ENCODE measurements at places on chromosomes 4 and X. TPM values are rescaled to one million over a fixed set of nuclear protein-coding genes. Genes with fewer than 3 reads are reported as not detected.

The TEX11 gene
- not detected for total RNA-seq

The CFI gene
- total RNA-seq, result 485 TPM

The TMSB15B gene
- 25.7 TPM for total RNA-seq

The FHDC1 gene
- 4.2 TPM for total RNA-seq

The DCAF12L1 gene
- total RNA-seq, result 0.11 TPM

The PAGE2B gene
- not detected for total RNA-seq

DNA sequence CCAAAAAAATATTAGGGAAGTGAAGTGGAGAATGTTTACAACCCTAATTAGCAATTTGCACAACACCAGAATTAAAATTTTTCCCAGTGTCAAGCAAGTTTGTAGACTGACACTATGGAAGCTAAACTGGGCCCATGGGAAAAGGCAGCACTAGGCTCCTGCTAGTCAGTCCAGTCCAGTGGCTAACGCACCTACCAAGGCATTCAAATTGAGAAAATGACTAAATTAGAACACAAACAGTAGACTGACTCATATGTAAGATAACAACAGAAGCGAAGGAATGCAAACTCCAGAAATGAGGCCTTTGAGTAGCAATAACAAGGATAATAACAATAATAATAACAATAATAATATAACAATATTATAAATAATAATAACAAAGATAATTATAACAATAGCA is 90.7 kb downstream of the GRIA3 start:
- H3K27me3 ChIP-seq, result no peaks in the 10 kb centered on the region
- no peak for DNase-seq
- H3K4me1 ChIP-seq, result no peaks in the 10 kb centered on the region

GRCh38 chr4:20017070-20017776 is 234.5 kb upstream of the SLIT2 start:
- peaks cover 18% of the 10 kb centered on the region for H3K4me1 ChIP-seq
- DNase-seq, result no peak
- H3K27me3 ChIP-seq, result no peaks in the 10 kb centered on the region
- H3K27ac ChIP-seq, result peak overlapping the region; percentile 28
- H3K4me3 ChIP-seq, result no peak overlapping the region

DNA sequence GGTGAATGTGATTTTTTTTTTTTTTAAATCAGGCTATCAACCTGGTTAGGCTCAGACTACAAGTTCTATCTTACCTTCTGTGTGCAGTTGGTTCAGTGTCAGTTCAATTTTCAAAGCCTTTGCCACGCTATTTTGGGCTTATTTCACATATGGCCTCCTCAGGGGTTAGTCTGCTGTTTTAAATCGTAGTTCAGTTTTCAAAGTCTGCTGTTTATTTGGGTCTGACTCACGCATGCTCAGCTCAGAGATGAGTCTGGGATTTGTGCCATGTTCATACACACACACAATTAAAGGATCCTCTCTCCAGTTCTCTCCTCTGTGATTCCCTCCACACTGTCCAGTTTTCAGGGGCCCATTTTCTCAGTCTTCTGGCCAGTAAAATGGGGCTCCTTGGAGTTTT is 32.3 kb upstream of the ZFX start:
- peaks cover 4% of the 10 kb centered on the region for H3K36me3 ChIP-seq
- H3K4me3 ChIP-seq, result no peak overlapping the region
- DNase-seq, result no peak

DNA sequence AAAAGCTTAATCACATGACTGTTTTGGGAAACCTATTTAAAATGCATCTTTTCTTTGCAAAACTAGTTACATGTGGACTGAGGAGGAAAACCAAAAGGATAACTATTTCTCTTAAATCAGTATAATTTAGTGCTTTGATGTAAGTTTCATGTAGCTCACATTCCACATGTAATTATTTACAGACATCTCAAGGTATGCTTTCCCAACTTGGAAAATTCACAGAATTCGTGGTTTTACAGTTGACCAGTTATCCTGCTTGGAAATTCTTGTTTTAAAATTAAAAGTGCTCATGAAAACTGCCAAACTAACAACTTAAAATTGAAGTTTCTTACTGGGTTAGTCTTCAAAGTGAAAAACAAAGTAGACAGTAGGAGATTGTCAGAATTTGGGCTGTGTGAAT is 52.4 kb downstream of the EDNRA start:
- H3K27me3 ChIP-seq, result no peaks in the 10 kb centered on the region
- no peak overlapping the region for H3K4me3 ChIP-seq
- peaks cover 35% of the 10 kb centered on the region for H3K36me3 ChIP-seq

DNA sequence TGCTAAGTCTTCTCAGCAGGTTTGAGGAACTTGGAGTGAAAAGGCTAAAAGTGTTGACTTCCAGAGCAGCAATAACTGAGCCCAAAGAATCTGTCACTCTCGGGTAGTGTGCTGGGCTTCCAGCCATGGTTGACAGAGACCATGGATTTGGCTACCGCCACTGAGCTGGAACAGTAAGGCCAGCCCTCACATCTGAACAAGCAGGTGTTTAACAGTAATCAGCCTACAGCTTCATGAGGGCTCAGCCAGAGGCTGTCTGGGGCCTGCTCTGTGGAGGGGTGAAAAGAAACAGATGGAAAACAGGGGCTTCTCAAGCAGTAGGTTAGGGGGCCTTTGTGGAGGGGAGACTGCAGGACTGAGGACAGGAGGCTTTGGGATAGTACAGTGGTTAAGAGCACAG is 14.9 kb downstream of the RASL11B start:
- H3K36me3 ChIP-seq, result peaks cover 4% of the 10 kb centered on the region
- H3K4me3 ChIP-seq, result no peak overlapping the region
- DNase-seq, result no peak
- H3K27ac ChIP-seq, result no peak overlapping the region
- no peaks in the 10 kb centered on the region for H3K27me3 ChIP-seq
- H3K4me1 ChIP-seq, result peaks cover 28% of the 10 kb centered on the region

DNA sequence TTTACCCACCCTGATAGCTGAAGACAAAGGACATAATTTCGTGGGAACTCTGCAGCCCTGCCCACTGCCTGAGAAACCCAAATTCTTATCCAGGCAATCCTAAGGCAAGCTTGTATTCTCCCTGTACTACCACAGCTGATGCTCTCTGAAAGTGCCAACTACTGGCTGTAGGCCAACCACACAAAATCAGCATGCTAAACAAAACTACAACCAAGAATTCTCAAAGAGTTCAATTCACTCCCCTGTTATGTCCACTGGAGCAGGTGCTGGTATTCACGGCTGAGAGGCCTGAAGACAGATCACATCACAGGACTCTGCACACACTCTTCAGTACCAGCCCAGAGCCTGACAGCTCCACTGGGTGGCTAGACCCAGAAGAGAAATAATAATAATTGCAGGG is 375.9 kb upstream of the NDST4 start:
- H3K4me1 ChIP-seq, result no peaks in the 10 kb centered on the region
- H3K27me3 ChIP-seq, result no peaks in the 10 kb centered on the region
- no peak overlapping the region for H3K4me3 ChIP-seq
- no peak overlapping the region for H3K27ac ChIP-seq

- H3K4me1 ChIP-seq, result peaks cover 30% of the 10 kb centered on the region
- no peaks in the 10 kb centered on the region for H3K27me3 ChIP-seq
- DNase-seq, result no peak
Observed at GRCh38 chr4:7207628-7208231, 15.4 kb downstream of the SORCS2 start.

DNA sequence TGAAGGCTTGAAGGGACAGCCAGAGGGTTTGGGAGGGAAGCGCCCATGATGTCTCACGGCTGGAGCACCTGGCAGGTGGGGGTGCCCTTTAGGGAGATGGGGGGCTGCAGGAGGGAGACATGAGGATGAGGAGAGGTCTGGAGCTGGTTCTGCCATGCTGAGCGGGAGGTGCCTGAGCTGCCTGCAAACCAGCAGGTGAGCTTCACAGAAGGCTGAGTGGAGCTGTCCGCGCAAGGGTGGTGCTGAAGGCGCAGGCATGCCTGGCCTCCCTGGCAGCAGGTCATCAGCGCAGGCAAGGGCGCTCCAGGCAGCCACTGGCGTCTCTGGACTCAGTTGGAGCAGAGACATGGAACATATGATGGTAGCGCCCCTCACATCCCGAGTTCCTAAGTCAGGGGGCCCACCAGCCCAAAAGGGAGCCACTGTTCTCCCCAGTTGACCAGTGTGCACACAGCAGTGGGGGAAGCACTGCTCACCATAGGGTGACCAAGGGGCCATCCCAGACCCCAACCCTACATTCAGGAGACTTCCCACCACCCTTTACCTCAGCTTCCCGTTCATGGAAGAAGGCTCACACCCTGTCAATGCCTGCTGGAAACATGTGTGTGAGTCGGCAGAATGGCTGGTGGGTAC is 25.8 kb downstream of the ADRA2C start:
- peaks cover 18% of the 10 kb centered on the region for H3K27me3 ChIP-seq
- no peak overlapping the region for H3K4me3 ChIP-seq
- peak; percentile 55 for DNase-seq
- H3K27ac ChIP-seq, result no peak overlapping the region
- H3K36me3 ChIP-seq, result no peaks in the 10 kb centered on the region
- no peaks in the 10 kb centered on the region for H3K4me1 ChIP-seq

DNA sequence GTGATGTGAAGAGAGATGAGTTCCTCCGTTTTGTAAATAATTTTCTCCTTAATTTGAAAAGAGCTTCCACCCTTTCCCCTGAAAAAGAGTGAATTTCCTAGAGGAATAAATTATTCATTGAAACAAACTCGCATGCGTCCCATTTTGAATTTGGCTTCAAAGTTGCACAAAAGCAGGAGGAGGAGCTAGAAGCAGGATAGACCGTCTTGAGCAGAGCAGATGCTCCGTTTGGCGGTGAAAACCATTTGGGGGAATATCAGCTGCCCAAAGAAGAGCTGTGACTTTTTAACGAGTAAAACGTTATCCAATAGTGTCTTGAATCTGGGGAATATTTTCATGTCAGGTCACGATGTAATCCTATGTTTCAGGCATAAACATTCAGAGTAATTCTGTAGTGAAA is 42.0 kb downstream of the FAM149A start:
- no peak for DNase-seq
- peaks cover 3% of the 10 kb centered on the region for H3K36me3 ChIP-seq
- no peak overlapping the region for H3K27ac ChIP-seq
- peaks cover 14% of the 10 kb centered on the region for H3K27me3 ChIP-seq
- no peak overlapping the region for H3K4me3 ChIP-seq

DNA sequence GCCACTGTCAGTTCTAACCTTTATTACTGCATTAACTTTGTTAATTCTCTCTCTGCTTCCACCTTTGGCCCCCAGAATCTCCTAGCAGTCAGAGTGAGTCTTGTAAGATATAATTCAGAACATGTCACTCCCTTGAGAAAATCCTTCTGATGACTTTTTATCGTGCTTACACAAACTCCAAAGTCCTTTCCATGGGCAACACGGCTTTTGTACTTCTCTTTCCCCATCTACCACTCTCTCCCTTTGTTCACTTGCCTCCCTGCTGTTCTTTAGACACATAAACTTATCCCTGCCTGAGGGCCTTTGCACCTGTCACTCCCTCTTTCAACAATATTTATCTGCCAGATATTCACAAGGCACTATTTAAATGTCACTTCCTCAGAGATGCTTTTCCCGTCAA is 64.8 kb downstream of the MAOB start:
- no peak overlapping the region for H3K4me3 ChIP-seq
- H3K27ac ChIP-seq, result no peak overlapping the region
- no peak for DNase-seq
- H3K36me3 ChIP-seq, result no peaks in the 10 kb centered on the region
- H3K4me1 ChIP-seq, result no peaks in the 10 kb centered on the region

GRCh38 chrX:85851418-85851817 is 195.9 kb downstream of the CHM start:
- no peak for DNase-seq
- no peak overlapping the region for H3K4me3 ChIP-seq
- H3K36me3 ChIP-seq, result no peaks in the 10 kb centered on the region

- no peaks in the 10 kb centered on the region for H3K27me3 ChIP-seq
- no peaks in the 10 kb centered on the region for H3K4me1 ChIP-seq
- H3K4me3 ChIP-seq, result no peak overlapping the region
Observed at GRCh38 chrX:126770179-126770578, 49.4 kb upstream of the PRR32 start.

GRCh38 chr4:93759506-93759905 is 69.0 kb upstream of the ATOH1 start:
- no peaks in the 10 kb centered on the region for H3K36me3 ChIP-seq
- peaks cover 21% of the 10 kb centered on the region for H3K4me1 ChIP-seq
- H3K4me3 ChIP-seq, result no peak overlapping the region
- no peak for DNase-seq
- H3K27me3 ChIP-seq, result no peaks in the 10 kb centered on the region

DNA sequence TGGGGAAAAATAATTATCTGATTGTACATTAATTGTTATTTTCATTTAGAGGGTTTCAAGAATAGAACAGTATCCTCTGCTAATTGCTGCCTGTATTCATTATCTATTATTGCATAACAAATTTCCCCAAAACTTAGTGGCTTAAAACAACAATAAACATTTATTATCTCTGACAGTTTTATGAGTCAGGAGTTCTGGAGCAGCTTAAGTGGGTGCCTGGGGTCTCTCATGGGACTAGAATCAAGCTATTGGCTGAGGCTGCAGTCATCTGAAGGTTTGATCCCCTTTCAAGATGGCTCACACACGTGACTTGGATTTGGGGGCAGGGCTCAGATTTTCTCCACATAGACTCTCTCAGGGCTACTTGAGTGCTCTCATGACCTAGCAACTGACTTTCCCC is 98.1 kb upstream of the JADE1 start:
- H3K36me3 ChIP-seq, result no peaks in the 10 kb centered on the region
- DNase-seq, result no peak
- H3K4me1 ChIP-seq, result peaks cover 40% of the 10 kb centered on the region

DNA sequence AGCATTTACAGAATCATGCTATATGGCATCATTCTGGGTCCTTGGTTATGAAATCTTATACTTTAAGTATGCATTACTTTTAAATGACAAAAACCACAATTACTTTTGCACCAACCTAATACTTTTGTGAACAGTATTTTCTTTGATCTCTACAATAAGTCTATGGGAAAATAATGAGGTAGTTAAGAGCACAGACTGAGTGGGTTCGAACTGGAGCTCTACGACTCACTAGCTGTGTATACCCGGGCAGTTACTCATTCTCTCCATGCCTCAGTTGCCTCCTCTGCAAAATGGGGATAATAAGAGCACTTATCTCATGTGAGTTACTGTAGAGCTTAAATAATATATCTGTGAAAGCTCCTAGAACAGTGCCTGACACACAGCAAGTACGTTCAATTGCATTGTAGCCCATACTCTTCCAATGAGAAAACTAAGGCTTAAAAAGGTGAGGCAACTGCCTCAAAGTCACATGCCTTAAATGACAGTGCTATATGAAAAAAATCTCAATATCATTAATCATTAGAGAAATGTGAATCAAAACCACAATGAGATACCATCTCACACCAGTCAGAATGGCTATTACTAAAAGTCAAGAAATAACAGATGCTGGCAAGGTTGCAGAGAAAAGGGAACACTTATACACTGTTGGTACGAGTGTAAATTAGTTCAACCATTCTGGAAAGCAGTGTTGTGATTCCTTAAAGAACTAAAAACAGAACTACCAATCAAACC is 151.5 kb downstream of the CHIC2 start:
- peaks cover 17% of the 10 kb centered on the region for H3K4me1 ChIP-seq
- H3K4me3 ChIP-seq, result no peak overlapping the region
- DNase-seq, result no peak
- no peaks in the 10 kb centered on the region for H3K36me3 ChIP-seq

All from mesothelial cell of epicardium (in vitro differentiated cells).